Thoracic aorta (tissue), 2 donors: ENCODE measurements at places on chromosomes 3 and 15.
A peak's percentile ranks its signal among the peaks of the same experiment; 100 is the strongest.

GRCh38 chr15:29696950-29697738 lies 125.1 kb downstream of the TJP1 start:
- H3K36me3 ChIP-seq, result peaks cover 8% of the 10 kb centered on the region
- no peak overlapping the region for H3K4me3 ChIP-seq
- H3K4me1 ChIP-seq, result no peaks in the 10 kb centered on the region
- H3K27me3 ChIP-seq, result no peaks in the 10 kb centered on the region
- no peak for DNase-seq

DNA sequence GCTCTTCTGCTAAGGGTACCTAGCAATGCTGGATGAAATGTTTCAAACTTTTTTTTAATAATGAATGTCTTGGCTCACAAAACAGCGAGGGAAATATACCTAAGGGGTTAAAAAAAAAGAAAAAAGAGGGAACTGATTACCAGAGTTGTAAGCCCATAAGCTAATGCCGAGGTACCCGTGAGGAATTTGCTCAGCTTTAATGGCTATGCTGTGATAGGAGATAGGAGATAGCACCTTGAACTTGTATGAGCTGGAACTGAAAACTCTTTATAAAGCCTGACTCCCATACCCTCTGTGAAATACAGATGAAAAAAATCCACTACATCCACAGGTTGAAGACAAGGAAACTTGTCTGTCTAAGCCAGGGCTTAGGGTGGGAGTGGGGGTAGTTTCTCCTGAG lies 13.9 kb downstream of the GRAMD1C start:
- no peaks in the 10 kb centered on the region for H3K4me1 ChIP-seq
- DNase-seq, result no peak
- no peak overlapping the region for H3K27ac ChIP-seq
- no peaks in the 10 kb centered on the region for H3K36me3 ChIP-seq

- H3K27me3 ChIP-seq, result no peaks in the 10 kb centered on the region
- H3K4me1 ChIP-seq, result peaks cover 10% of the 10 kb centered on the region
- no peak for DNase-seq
- H3K36me3 ChIP-seq, result no peaks in the 10 kb centered on the region
- H3K4me3 ChIP-seq, result no peak overlapping the region
- H3K27ac ChIP-seq, result no peak overlapping the region
Observed at GRCh38 chr15:80891006-80891405, 98.6 kb downstream of the MESD start.

GRCh38 chr3:159763011-159763601 lies 225.5 kb upstream of the IL12A start:
- peak; percentile 59 for DNase-seq
- no peaks in the 10 kb centered on the region for H3K27me3 ChIP-seq
- H3K27ac ChIP-seq, result peak overlapping the region; percentile 99
- H3K36me3 ChIP-seq, result no peaks in the 10 kb centered on the region
- peak overlapping the region; percentile 91 for H3K4me3 ChIP-seq
- H3K4me1 ChIP-seq, result peaks cover 38% of the 10 kb centered on the region

- no peaks in the 10 kb centered on the region for H3K27me3 ChIP-seq
- H3K4me3 ChIP-seq, result no peak overlapping the region
- DNase-seq, result no peak
Observed at GRCh38 chr3:1026395-1026794, 66.4 kb upstream of the CNTN6 start.

DNA sequence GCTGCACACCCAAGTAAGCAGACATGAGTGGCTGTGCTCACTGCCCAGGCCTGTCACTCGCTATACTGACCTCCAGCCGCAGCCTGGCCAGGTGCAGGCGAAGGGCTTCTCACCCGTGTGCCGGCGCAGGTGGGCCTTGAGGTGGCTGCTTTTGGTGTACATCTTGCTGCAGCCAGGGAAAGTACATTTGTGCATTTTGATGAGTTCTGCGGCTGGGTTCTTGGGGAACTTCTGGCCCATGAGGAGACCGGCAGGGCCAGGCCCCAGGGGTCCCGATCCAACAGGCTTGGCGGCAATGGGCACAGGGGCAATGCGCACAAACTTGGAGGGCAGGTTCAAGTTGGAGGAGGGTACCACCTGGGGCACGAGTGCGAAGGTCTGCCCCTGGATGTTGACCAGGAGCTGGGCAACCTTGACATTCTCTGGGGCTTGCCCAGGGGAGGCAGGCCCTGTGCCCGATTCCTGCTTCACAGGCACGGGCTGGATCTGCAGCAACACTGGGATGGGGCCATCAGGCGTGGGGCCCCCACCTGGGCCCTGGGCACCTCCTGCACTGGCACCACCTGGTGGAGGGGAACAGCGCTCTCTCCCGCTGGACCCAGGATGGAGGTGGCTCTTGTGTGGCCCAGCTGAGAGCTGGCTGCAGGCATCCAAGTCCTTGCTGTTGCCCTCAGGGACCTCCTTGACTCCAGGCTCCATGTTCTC lies 5.3 kb downstream of the KLF15 start:
- no peak for DNase-seq
- peaks cover 77% of the 10 kb centered on the region for H3K4me1 ChIP-seq
- H3K36me3 ChIP-seq, result peaks cover 59% of the 10 kb centered on the region
- H3K4me3 ChIP-seq, result no peak overlapping the region
- no peaks in the 10 kb centered on the region for H3K27me3 ChIP-seq

- no peaks in the 10 kb centered on the region for H3K36me3 ChIP-seq
- H3K4me3 ChIP-seq, result no peak overlapping the region
- peaks cover 12% of the 10 kb centered on the region for H3K4me1 ChIP-seq
- no peak overlapping the region for H3K27ac ChIP-seq
Observed at GRCh38 chr15:76161153-76162035, 101.6 kb downstream of the TMEM266 start.

DNA sequence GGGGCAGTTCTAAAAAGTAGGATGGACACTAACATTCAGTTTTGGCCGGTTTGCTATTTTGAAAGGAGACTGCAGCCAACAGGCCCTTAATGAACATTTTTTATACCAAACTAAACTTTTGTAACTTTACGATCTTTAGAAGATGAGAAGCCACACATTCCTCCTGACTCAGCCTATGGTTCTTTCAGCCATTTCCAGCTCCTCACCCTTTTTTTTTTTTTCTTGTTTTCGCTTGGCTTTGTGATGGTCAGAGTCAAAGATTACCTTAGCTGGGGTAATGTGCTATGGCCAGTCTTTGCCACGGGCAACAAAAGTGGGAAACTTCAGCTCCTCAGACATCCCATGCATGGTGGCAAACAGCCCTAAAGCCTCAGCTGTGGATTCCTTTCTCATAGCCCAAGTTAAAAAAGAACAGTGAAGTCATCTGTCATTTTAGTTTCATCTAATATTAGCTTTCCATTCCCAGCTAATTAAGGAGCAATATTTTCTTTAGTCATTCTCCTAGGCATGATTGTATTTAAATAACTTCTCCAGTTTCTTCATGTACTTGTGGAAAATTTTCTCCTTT lies 368.7 kb downstream of the MFSD1 start:
- H3K4me1 ChIP-seq, result no peaks in the 10 kb centered on the region
- H3K4me3 ChIP-seq, result no peak overlapping the region
- no peak for DNase-seq
- H3K36me3 ChIP-seq, result no peaks in the 10 kb centered on the region
- H3K27ac ChIP-seq, result no peak overlapping the region

DNA sequence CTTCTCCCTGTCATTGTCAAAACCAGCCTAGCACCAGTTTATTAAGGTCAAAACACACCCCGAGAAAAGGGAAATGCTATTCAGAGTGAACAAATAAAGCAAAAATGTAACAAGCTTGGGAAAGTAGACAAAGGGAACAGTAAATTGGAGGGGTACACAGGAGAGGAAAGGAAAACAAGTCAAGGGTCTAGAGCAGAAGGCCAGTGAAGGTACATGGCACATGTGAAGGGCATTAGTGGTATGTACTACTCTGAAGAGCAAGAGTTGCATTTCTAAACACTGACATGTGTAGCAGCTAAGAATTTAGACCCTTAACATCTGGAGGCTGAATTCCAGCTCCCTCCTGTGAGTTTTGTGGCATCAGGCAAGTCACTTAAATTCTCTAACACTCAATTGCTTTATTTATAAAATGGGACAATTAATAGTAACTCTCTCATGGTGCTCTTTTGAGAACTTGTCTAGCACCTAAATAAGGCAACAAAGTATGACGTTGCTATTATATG lies 244.3 kb upstream of the ADAMTS9 start:
- peaks cover 3% of the 10 kb centered on the region for H3K4me1 ChIP-seq
- H3K36me3 ChIP-seq, result no peaks in the 10 kb centered on the region

- no peaks in the 10 kb centered on the region for H3K27me3 ChIP-seq
- no peak for DNase-seq
- H3K27ac ChIP-seq, result no peak overlapping the region
- H3K4me3 ChIP-seq, result no peak overlapping the region
- H3K4me1 ChIP-seq, result no peaks in the 10 kb centered on the region
Observed at GRCh38 chr3:194885766-194886165, 200.1 kb downstream of the FAM43A start.

- H3K4me3 ChIP-seq, result no peak overlapping the region
- DNase-seq, result no peak
- H3K27me3 ChIP-seq, result no peaks in the 10 kb centered on the region
- no peaks in the 10 kb centered on the region for H3K36me3 ChIP-seq
- H3K27ac ChIP-seq, result no peak overlapping the region
Observed at GRCh38 chr15:60555291-60555690, 76.3 kb upstream of the ICE2 start.

- no peaks in the 10 kb centered on the region for H3K27me3 ChIP-seq
- H3K27ac ChIP-seq, result no peak overlapping the region
- DNase-seq, result no peak
- no peaks in the 10 kb centered on the region for H3K4me1 ChIP-seq
- no peak overlapping the region for H3K4me3 ChIP-seq
Observed at GRCh38 chr3:177379045-177379444, 181.8 kb upstream of the TBL1XR1 start.
